AG09309 (cell line): ENCODE measurements at places on chromosomes 2 and 18.
A peak's percentile ranks its signal among the peaks of the same experiment; 100 is the strongest.

DNA sequence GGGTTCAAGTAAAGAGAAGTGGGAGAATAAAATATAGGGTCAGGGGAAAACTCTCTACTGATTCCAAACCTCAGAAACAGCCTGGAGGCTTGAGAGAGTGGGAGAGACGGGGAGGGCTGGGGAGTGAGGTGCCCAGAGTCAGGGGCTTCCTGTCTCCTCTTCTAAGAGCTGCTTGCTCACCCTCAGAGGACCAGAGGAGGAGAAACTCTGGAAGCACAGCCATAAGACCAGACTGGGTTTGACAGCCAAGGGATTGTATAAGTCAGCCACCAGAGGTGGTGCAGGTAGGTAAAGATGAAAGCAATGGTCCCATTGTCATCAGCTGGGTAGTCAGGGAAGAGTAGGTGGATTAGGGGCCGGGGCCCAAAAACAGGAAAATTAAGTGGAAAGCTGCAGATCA lies 259.4 kb downstream of the TNS1 start:
- no peak for DNase-seq

DNA sequence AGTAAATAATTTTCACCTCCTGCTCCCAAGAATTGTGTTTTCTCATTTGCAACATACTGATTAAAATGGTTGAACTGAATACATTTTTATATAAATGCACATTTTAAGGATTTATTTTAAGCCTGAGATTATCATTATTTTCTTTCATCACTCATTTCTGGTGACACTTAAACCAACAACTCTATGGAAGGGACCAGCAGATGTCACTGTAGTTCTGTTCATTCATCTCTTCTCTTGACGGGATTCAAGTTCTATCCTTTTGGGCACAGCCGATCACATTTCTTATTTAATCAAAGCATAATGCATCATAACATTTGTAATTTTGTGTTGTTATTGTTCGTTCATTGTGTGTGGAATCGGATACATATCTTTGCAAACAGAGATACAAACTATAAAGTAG lies 417.9 kb downstream of the HRH4 start:
- DNase-seq, result peak; percentile 37

- no peak for DNase-seq
These were observed 28.0 kb downstream of the SERPINB11 start for GRCh38 chr18:63730773-63731172.

GRCh38 chr18:68564351-68564750 lies 150.6 kb downstream of the TMX3 start:
- no peak for DNase-seq

GRCh38 chr2:150327564-150328489 lies 159.6 kb downstream of the RND3 start:
- DNase-seq, result no peak

DNA sequence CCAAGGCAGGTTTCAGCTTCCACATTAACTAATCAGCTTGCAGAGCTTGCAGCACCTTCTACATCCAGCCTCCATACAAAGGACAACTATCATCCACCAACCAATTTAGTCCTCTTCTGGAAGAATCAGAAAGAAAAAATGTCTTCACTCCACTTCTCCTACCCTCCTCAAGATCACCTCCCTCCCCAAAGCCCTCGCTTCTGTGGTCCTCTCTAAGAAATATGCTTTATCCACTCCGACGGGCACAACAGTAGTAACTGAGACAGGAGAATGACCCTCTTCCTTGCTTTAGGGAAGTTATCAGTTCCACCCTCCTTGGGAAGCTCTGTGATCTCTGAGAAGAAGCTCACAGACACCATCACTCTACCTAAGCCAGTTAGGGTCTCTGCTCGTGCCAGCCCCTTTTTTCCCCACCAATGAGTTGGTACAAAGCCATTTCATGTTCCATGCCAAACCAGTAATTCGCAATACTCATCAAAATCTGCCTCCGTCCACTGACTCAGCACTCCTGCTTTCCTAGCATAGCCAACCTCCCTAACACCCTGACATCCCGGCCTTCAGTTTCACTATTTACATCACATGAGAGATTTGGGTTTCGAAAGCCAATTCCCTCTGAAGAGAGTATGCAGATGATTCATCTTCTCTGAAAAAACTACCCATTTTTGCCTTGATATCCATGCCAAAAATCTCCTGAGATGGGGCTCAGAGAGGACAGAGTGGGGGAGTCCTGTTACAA lies 114.1 kb upstream of the PKDCC start:
- peak; percentile 80 for DNase-seq

- DNase-seq, result no peak
These were observed 126.4 kb upstream of the HAAO start for GRCh38 chr2:42918671-42919318.
